ENCODE measurements at places on chromosomes 12 and 14.

GRCh38 chr14:37864861-37865718 lies 269.7 kb downstream of the TTC6 start:
- DNase-seq: no peak

- DNase-seq: no peak
Observed at GRCh38 chr14:54599966-54600716, 33.2 kb downstream of the SAMD4A start.

DNA sequence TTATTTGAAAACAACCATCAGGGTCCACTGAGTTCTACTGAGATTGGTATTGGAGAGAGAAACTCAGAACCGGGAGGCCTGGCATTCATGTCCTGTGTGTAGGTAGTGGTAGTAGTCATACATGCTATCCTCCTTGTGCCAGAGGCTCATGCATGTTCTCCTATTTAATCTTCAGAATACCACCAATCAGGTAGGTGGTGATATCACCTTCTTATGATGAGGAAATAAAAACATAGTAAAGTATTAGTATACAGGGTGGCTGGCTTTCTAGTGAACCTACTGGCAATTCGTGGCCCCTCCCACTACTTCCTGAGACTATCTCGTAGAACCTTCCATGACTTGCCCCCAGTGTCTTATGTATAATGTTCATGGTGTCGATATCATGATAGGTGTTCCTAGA lies 40.5 kb upstream of the EID3 start:
- DNase-seq: no peak

DNA sequence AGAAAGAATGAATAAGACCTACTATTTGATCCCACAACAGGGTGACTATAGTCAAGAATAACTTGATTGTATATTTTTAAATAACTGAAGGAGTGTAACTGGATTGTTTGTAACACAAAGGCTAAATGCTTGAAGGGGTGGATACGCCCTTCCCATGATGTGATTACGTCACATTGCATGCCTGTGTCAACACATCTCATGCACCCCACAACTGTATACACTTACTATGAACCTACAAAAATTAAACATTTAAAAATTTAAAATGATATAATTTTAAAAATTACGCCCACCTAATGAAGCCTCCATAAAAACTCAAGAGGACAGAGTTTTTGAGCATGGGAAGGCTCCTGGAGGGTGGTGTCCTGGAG lies 94.5 kb downstream of the SCARB1 start:
- no peak for DNase-seq

DNA sequence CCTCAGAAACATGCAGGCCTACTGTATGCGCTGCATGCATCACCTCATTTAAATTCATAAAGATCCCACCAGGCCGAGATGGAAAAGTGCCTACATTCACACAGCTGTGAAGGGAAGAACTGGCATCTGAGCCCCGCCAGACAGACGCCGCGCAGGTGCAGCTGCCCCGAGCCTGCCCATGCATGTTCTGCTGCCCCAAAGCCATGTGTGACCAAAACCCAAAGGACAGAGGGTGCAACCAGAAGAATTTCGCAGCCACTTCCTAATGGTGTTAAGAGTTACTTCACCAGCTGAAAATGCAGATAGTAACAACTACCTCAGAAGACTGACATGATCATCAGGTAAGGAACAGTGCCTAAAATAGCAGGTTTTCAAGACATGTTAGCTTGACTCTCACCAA lies 13.5 kb upstream of the KRT8 start:
- DNase-seq: no peak

DNA sequence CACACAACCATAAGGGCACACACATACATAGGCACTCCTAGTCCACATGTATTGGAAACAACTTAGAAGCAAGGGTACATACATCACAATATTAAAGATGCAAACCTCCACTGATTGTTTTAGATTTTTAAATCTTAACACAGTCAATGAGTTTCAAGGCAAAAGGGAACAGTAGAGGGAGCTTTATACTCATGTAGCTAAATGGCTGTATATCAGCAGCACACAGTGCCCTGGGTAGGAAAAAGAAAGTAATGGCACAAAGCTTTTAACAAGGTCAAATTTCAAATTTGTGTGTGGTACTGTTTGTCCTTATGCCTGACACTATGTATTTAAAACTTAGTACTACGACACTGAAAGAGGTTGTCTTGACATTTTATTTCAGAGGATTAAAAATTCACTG lies 262.0 kb downstream of the MED13L start:
- no peak for DNase-seq

- no peak for DNase-seq
Observed at GRCh38 chr14:84767434-84767833, 762.5 kb upstream of the FLRT2 start.

GRCh38 chr12:44285321-44285960 lies 449.6 kb downstream of the TMEM117 start:
- DNase-seq: no peak

DNA sequence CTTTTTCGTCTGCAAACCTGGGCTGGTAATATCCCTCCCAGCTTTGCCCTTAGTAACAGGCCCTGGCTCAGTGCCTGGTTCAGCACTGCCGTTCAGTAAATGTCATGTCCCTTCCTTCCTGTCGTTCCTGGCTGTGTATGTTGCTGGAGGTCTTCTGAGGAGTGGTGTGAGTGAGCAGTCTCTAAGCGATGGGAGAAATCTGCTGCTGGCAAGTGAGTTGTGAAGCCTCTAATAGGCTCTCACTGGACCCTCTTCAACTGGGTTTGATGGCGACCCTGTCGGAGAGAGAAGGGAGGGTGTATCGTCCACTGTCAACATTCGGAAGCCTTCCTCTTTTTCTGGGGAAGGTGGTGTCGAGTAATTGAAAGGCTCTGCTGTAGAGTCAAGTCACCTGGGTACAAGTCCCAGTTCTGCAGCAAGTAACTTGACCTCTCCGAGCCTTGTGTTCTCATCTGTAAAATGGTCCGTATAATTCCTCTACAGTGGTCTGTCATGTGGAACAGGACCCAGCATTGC lies 62.8 kb downstream of the HRK start:
- DNase-seq: no peak

DNA sequence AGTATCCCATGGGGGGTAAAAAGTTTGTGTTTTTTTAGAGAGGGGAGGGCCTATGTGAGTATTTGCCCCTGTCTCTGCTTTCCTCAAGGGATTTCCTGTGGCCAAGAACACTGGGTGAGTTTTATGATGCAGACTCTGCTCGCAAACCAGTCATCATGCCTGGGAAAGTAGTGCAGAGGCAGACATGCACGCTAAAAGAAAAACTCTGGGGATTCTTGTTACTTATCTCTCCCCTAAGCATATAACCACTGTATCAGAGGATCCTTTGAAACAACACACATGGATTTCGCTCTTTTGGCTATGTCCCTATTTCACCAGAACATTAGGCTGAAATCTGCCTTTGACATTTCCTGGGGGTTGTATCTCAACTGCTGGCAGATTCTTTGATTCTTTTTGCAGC lies 1845.8 kb upstream of the SEL1L start:
- no peak for DNase-seq

DNA sequence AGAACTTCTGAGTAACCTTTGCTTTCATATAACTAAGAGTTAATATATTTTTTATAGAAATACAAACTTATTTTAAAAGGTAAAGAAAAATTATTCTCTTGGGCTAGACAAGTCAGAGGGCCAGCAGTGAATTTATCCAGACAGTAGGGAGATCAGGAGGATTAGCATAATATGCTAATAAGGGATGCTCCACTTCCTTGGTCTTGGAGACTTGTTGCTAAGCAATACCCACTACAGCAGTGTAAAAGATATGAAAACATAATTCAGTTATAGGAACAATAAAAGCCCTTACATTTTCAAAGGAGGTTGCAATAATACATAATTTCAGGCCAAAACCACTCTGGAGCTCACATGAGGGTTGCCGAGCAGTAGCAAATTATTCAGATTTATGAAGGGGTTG lies 615.6 kb downstream of the KCNH5 start:
- DNase-seq: no peak

GRCh38 chr12:65518771-65519170 lies 240.3 kb downstream of the MSRB3 start:
- no peak for DNase-seq

DNA sequence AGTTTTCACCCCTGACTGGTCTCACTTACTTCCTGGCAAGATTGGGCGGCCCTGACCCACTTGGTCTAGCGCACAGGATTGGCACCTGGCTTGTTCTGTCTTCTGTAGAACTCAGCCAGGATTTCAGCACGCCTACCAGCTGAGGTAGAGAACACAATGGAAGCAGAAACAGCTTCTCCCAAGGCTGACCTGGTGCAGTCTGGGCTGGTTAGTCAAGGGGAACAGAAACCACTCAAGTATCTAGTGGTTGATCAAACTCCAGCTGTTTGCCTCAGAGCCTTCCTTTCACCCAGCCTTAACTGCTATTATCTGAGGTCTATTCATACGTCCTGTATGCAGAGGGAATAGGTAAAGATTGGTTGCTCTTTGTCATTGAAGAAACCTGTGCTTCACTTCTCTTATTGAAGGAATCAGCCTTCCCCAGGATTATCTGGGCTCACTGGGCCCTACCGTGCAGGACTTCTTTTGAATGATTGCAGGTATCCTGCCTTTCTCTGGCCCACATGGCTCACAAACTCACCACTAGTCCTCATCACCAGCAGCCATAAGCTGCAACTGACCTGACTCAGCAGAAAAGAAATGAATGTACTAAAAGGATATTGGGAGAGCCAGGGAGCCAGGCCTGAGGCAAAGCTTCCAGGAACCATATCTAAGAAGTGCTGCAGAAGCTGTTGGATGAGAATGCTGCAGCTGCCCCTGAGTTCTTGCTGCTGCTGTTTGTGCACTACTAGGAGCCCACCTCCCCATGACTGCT lies 2.5 kb upstream of the PLEKHD1 start:
- DNase-seq: no peak

- no peak for DNase-seq
Observed at GRCh38 chr14:65438266-65438933, 25.9 kb downstream of the FUT8 start.

DNA sequence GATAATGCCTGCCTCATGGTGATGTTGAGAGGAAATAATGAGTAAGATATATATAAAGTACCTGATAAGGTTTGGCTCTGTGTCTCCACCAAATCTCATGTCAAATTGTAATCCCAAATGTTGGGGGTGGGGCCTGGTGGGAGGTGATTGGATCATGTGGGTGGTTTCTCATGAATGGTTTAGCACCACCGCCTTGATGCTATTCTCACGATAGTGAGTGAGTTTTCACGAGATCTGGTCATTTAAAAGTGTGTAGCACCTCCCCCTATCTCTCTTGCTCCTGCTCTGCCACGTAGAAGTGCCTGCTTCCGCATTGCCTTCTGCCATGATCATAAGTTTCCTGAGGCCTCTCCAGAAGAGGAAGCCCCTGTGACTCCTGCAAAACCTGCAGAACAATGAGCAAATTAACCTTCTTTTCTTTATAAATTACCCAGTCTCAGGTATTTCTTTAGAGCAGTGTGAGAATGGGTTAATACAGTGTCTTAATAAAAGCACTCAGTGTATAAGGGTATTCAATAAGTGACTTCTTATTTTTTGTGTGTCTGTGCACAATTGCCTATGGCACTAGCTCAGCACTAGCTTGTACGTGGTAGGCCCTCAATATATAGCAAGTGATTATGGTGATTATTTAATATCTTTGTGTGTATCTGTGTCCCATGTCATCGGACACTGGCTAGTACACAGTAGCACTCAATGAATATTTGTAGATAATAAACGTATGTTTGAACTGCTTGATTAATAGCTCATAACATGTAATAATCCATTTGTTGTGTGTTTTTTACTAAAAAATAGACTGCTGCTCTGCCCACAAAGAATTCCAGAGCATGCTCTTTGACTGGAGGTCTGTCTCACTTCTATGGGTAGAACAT lies 138.1 kb upstream of the LMNTD1 start:
- no peak for DNase-seq

DNA sequence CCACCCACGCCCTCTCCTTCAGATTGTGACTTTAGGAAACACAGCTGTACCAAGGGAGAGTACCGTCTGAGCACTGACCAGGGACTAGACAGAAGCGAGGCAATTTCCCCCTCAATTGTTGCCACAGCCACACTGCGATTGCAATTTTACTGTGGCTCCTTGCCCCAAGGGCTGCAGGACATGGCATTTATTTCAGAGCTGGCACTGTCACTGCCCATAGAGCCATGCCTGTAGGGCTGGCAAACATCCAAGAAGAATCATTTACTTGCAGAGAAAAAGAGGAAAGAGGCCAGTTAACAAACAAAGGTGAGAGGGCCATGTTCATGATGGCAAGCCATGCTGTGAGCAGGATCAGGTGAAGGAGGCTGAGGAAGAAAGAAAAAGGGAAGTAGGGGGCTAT lies 129.6 kb downstream of the EMP1 start:
- DNase-seq: no peak

GRCh38 chr12:130764073-130764472 lies 48.0 kb upstream of the RIMBP2 start:
- DNase-seq: peak; percentile 55

GRCh38 chr14:61523751-61524150 lies 171.6 kb upstream of the HIF1A start:
- no peak for DNase-seq

GRCh38 chr12:58419905-58420304 lies 478.5 kb downstream of the ATP23 start:
- DNase-seq: no peak

DNA sequence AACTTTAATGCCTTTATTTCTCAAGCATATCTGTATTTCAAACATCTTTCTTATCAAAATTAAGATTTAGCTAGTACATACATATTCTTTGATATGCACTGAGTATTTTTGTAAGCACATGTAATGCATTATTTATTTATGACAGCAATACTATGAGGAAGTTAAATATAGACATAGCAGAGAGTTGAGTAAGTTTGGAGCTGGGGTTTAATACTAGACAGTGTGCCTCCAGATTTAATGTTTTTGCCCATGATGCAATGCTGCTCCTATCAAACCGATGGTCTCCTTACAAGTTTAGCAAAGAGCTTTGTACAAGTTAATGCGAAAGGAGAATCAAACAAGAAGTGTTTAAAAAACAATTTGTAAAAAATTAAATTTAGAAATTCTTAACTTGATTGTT lies 826.6 kb upstream of the MGAT4C start:
- DNase-seq: no peak

DNA sequence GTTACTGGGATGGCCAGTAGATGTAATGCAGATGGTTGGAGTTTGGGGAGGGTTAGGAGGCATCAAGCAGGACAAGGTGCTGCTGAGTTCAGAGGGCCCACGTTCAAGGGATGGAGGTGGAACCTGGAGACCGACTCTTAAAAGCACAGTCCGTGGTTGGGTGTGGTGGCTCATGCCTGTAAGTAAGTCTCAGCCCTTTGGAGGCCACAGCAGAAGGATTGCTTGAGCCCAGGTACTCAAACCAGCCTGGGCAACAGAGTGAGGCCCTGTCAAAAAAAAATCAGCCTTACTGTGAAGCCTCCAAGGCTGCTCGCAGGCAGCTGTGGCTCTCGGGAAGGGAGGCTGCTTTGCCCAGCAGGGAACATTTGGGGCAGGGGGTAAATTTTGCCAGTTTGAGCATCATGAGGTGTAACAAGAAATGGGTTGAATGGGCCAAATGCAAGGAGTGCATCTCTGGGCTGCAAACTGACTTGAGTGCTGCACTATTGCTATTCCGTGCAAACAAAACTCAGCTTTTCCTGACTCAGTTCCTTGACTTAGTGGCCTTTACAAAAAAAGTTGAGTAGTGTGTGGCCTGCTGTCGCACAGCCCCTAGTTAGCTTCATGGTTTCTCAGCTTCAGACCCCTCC lies 55.0 kb downstream of the ANAPC7 start:
- DNase-seq: no peak

Measured in T-helper 2 cell (primary cell).